Left colon (tissue), 2 donors: ENCODE measurements at places on chromosomes 3 and 15.

DNA sequence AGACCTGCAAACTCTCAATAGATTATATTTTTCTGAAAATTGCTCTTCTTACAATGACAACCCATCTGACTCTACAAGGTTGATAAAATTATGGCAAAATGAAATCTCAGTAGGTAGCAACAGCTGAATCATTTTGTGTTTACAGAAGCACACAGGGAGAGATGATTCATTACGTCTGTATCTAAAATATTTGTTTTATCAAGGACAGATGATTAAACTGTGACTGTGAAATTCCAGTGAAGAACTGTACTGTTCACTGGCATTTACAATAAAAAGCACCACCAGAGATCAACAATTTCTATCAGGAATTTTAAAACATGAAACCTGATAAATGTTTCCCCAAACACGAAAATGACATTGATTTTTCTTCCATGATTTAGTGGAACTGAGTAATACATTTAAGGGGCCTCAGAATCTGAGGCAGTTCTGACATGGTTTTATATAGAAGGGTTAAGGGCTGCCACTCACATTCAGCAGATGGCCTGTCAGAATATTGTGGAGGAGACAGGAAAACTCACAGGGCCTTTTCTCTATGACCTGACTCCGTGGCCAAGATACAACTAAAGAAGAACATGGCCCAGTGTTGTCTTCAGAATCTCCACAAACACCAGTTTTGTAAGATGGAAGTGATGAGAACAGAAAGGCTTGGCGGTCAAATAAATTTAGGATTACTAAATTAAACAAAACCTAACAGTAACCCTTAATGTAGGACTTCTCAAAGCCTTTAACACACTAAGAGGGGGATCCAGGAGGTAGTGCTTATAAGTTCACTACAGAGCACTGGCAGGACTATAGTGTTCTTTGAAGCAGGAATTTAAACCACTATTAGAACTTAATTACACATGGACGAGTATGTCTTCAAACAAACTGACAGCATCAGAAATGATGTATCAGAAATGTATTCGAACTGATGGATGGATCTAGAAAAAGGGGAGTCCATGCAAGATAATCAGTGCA lies 25.9 kb downstream of the RAD18 start:
- DNase-seq, result no peak

DNA sequence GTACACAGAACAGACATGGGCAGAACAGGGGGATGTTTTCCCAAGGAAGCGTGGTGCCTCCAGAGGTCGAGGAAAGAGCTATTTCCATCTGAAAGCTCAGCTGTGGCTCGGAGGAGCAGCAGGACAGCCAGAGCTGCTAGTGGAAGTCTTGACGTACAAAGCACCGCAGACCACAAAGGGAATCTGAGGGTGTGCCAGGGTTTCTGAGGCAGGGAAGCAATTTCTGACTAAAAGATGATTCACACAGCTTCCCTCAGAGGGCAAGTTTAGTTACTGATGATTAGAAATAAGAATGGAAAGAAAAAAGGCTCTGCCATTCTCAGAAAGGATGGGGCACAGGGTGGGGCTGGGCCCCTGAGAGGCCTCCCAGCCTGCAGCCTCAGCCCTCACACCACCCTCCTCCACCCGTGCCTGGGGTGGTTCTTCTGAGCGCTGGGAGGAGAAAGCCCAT lies 45.8 kb upstream of the SEC13 start:
- DNase-seq, result no peak

- DNase-seq, result no peak
These were observed 78.9 kb downstream of the GTF2E1 start for GRCh38 chr3:120821426-120821825.

GRCh38 chr3:143326983-143327778 lies 207.6 kb downstream of the CHST2 start:
- DNase-seq, result no peak

DNA sequence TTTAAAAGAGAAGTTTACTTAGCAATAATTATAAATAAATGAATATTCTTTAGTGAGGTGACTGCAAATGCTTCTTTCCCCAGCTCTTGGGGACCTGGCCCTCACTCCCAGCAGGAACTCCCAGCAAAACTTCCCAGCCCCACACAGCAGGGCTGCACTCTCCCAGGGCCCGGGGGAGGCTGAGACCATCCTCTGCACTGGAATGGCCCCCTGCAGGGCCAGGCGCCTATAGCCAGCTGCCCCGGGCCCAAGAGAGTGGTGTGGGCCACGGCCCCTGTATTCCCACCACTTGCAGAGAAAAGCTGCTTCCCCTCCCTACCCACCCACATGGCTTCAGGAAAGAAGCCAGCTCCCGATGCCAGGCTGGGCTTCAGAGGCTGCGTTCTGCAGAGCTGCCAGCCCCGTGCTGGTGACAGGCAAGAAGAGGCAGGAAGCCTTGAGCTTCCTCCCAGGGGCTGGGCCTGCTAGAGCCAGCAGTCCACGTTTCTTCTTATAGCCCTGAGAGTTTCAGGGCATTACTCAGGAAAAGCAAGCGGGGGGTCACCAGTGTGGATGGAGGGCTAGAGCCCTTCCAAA lies 20.0 kb downstream of the IDH2 start:
- DNase-seq, result no peak
